ENCODE measurements at places on chromosomes 2 and 18. TPM values are rescaled to one million over a fixed set of nuclear protein-coding genes. Genes with fewer than 3 reads are reported as not detected.

SIX3 gene
- not detected for total RNA-seq

DNA sequence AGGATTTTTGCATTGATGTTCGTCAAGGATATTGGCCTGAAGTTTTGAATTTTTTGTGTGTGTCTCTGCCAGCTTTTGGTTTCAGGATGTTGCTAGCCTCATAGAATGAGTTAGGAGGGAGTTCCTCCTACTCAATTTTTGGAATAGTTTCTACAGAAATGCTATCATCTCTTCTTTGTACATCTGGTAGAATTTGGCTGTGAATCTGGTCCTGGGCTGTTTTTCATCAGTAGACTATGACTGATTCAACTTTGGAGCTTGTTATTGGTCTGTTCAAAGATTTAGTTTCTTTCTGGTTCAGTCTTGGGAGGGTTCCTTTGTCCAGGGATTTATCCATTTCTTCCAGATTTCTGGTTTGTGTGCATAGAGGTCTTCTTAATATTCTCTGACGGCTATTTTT lies 166.7 kb downstream of the ST6GAL2 start:
- no peak overlapping the region for H3K4me3 ChIP-seq
- H3K27me3 ChIP-seq, result no peaks in the 10 kb centered on the region
- no peak for DNase-seq
- no peaks in the 10 kb centered on the region for H3K36me3 ChIP-seq
- H3K27ac ChIP-seq, result no peak overlapping the region

DNA sequence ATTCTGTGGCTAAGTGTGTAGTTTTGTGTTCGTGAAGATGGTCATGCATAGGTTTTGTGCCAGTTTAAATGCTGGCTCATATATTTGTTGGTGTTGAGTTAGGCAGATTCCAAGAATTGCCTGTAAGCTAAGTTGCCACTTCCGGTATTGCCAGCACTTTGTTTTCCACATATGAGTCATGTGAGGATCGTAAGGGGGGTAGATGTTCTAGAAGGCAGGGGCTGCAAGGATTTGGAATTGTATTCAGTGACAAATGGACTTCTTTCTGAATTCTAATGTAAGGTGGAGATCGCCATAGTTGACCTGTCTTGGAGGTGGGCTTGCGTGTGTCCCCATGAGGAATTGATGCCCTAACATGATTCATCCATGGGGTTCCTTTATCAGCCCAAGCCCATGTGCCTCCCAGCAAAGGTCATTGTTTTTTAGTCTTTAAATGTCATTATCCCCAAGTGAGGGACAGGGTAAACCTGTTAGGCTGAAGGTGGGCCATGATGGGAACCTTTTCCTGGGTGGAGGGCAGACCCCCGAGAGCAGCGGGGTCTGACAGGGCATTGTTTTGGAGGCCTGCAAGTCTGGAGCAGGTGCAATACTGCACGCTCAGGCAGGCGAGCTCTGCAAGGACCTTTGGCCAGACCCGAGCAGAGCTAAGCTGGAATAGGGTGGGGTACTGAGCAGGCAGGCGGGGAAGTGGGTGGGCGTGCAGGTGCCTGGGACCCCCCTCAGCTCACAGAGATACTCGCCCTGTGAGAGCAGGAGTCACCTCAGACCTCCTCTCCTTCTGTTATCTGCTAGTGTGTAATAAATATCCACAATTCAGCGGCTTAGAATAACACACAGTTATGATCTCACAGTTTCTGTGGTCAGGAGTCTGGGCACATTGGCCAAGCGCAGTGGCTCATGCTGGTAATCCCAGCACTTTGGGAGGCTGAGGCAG lies 77.4 kb downstream of the LRRFIP1 start:
- peak overlapping the region; percentile 21 for H3K27ac ChIP-seq
- no peaks in the 10 kb centered on the region for H3K36me3 ChIP-seq
- DNase-seq, result no peak
- no peak overlapping the region for H3K4me3 ChIP-seq
- peaks cover 72% of the 10 kb centered on the region for H3K4me1 ChIP-seq
- H3K27me3 ChIP-seq, result no peaks in the 10 kb centered on the region

- DNase-seq, result no peak
- no peaks in the 10 kb centered on the region for H3K36me3 ChIP-seq
- H3K4me1 ChIP-seq, result peaks cover 20% of the 10 kb centered on the region
- H3K27ac ChIP-seq, result no peak overlapping the region
- no peaks in the 10 kb centered on the region for H3K27me3 ChIP-seq
- no peak overlapping the region for H3K4me3 ChIP-seq
Measured at GRCh38 chr2:11305338-11305737, 39.1 kb downstream of the ROCK2 start.

- H3K36me3 ChIP-seq, result no peaks in the 10 kb centered on the region
- H3K27ac ChIP-seq, result no peak overlapping the region
- no peaks in the 10 kb centered on the region for H3K4me1 ChIP-seq
- no peak for DNase-seq
- H3K27me3 ChIP-seq, result no peaks in the 10 kb centered on the region
Measured at GRCh38 chr2:31329081-31329625, 85.4 kb downstream of the XDH start.

All from esophagus squamous epithelium (tissue), 5 donors.